Tibial nerve (tissue), 4 donors: ENCODE measurements at places on chromosomes 12 and 14.

- H3K4me3 ChIP-seq: no peak within 1 kb of the TSS
- no peaks in the 10 kb centered on the region for H3K36me3 ChIP-seq
- no peaks in the 10 kb centered on the region for H3K4me1 ChIP-seq
- no peak for DNase-seq
Observed at GRCh38 chr12:67989184-67989920, at the start of gene IFNG-AS1. Gene IFNG-AS1 (plus strand): TSS chr12:67989447.

DNA sequence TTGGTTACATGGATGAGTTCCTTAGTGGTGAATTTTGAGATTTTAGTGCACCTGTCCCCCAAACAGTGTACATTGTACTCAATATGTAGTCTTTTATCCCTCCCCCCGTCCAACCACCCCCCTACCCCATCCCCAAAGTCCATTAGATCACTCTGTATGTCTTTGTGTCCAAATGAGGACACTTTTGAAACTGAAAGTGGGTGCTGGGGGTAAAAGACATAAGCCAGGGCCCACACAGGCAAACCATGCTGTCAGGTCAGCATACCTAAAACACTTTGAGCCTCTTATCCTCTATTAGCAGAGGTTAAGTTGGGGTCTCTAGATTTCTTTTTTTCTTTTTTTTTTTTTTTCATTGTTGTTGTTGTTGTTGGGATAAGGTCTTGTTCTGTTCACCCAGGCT, 31.3 kb upstream of the KICS2 start:
- no peaks in the 10 kb centered on the region for H3K36me3 ChIP-seq
- no peaks in the 10 kb centered on the region for H3K27me3 ChIP-seq
- H3K4me3 ChIP-seq: no peak overlapping the region
- no peak for DNase-seq
- H3K27ac ChIP-seq: no peak overlapping the region

- H3K27ac ChIP-seq: no peak overlapping the region
- H3K4me3 ChIP-seq: no peak overlapping the region
- H3K4me1 ChIP-seq: no peaks in the 10 kb centered on the region
- no peaks in the 10 kb centered on the region for H3K36me3 ChIP-seq
- no peaks in the 10 kb centered on the region for H3K27me3 ChIP-seq
Observed at GRCh38 chr14:68873376-68873775, 80.5 kb upstream of the ZFP36L1 start.

DNA sequence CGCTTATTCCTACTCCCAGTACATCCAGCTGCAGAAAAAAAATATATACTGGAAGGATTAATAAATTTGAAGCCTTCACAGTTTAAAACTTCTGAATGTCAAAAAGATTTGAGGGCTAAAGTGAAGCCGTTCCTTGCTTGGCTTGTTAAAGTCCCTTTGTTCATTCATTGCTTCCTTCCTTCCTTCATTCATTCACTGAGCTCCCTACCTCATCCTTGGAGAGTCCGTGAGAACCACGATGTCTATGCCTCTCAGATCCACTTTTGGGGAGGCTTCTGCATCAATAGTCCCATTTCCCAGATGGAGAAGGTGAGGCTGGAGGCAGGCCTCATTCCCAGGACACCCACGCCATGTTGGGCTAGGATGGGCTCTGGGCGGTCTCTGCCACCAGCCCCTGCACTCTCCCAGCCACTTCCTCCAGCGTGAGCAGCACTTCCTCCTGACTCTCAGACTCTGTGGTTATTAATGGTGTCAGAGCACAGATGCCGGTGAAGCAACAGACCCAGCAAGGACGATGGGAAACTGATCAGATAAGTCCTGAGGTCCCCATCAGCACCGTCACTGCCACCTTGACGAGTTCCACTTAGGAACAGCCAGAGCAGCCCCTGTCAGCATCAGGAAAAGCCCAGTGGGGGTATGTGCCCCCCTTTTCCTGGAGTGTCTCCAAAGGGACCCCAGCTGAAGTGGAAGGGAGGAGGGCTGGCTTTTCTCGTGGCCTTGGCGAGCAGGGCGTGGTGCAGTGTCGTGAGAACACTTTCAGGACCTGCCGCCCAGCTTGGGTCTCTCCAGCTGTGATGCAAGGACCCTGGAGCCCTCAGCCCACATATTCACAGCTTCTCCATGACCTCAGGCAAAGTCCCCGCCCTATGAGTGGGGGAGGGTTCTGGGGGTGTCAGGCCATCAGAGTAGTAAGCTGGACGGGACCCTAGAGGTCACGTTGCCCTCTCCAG, 21.2 kb downstream of the ASB2 start:
- H3K27ac ChIP-seq: peak overlapping the region; percentile 73
- H3K4me3 ChIP-seq: no peak overlapping the region
- H3K27me3 ChIP-seq: no peaks in the 10 kb centered on the region
- no peaks in the 10 kb centered on the region for H3K36me3 ChIP-seq
- peaks cover 25% of the 10 kb centered on the region for H3K4me1 ChIP-seq
